ENCODE measurements at places on chromosomes 7 and 10. TPM values are rescaled to one million over a fixed set of nuclear protein-coding genes. Genes with fewer than 3 reads are reported as not detected.

ODAD2 gene
- 1.9 TPM for total RNA-seq

- DNase-seq = no peak
Measured at GRCh38 chr10:97371696-97372095, 29.4 kb downstream of the RRP12 start.

GRCh38 chr10:14772399-14772798 is 2.3 kb downstream of the FAM107B start:
- DNase-seq = no peak

- no peak for DNase-seq
Measured at GRCh38 chr10:77084431-77085144, 553.0 kb downstream of the KCNMA1 start.

- no peak for DNase-seq
Measured at GRCh38 chr7:91324663-91325062, 60.4 kb downstream of the FZD1 start.

RTKN2 gene
- 8.5 TPM for total RNA-seq

DNA sequence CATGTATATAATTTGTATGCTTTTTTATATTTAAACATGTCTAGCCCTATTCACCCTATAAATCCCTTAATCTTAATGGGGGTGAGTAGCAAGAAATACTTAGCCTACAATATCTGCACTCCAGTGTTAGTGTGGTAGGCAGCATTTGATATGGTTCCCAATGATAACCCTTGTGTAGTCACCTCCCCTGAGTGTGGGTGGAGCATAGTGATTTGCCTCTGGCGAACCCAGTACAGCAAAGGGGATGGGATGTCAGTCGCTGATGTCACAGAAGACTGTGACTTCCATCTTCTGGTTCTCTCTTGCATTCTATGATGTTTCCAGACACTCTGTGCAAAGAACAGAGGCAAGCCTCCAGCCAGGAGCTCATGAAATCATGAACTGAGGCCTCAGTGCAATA is 211.2 kb downstream of the CRPPA start:
- DNase-seq = no peak

EFCAB10 gene
- total RNA-seq = not detected

- no peak for DNase-seq
Measured at GRCh38 chr10:1573334-1573969, 163.9 kb downstream of the ADARB2 start.

Measured in Daoy (cell line).